Chondrocyte (in vitro differentiated cells): ENCODE measurements at places on chromosomes 1 and 21. TPM values are rescaled to one million over a fixed set of nuclear protein-coding genes. Genes with fewer than 3 reads are reported as not detected.

DNA sequence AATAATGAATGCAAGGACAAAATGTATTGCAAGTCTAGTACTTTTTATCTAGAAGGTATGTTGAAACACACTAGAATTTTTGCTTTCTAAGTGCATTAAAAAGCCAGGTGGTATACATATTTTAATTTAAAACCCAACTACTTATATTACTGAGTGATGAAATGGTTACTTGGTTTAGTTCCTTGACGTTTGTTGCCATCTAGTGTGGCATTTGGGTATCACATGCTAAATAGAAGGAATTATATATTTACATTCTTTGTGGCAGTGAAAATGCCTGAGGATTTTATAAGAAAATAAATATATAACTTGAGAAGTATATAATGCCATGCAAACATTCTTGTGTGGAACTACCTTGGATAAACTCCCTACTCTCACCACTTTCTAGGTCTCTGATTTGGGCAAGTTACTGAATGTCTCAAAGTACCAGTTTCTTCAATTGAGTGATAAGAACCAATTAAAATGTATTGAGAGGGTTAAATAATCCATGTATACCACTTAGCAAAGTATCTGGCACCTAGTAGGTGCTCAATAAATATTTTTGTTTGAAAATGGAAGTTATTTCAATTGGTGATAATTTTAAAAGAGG is 69.6 kb downstream of the SDCCAG8 start:
- no peak for DNase-seq

GRCh38 chr1:200452850-200453552 is 43.2 kb upstream of the ZNF281 start:
- no peak for DNase-seq

The CLCNKA gene
- 0.12 to 0.31 TPM (median 0.21 TPM) in 3 replicates for total RNA-seq

The RGS8 gene
- total RNA-seq: 0.17 TPM in 1 of 3 replicates, not detected in the others

The AMY1C gene
- total RNA-seq: not detected in 3 replicates

GRCh38 chr1:194598098-194598497 is 1411.7 kb upstream of the B3GALT2 start:
- DNase-seq: no peak

The SLFNL1 gene
- total RNA-seq: 0.25 to 0.48 TPM in 2 of 3 replicates, not detected in the other

DNA sequence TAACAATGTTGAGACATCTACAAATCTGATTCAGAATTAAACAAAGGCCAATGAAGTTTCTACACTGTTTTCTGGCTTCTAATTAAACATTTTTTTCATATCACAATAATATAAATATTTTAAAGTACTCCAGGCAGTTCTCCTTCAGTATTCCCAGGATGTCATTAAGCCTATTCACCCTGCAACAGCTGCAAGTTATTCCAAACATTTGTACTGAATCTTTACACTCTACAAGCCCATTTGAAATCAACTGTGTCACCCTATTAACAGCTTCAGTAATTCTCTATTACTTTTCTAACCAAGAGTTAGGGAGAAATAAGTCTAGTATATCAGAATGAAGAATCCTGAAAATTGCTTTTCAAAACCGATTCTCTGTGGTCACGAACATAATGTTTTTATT is 124.6 kb downstream of the OLFML2B start:
- no peak for DNase-seq

The GCSAML gene
- total RNA-seq: not detected in 3 replicates

GRCh38 chr1:49050041-49050440 is 273.4 kb upstream of the BEND5 start:
- DNase-seq: no peak

The PRAMEF7 gene
- not detected in 3 replicates for total RNA-seq

- no peak for DNase-seq
These were observed 92.5 kb downstream of the SLC25A24 start for GRCh38 chr1:108107658-108108057.

GRCh38 chr1:207963427-207964194 is 52.7 kb upstream of the CD34 start:
- no peak for DNase-seq
